Activated CD8-positive, alpha-beta T cell treated with anti-CD3 and anti-CD28 coated beads, Interleukin-2, amount 10 ng/mL, durations not matched to agents 7 days and 5 days (primary cell): ENCODE measurements at places on chromosomes 5 and 9. TPM values are rescaled to one million over a fixed set of nuclear protein-coding genes. Genes with fewer than 3 reads are reported as not detected.

KIF27 gene
- total RNA-seq = 3.2 TPM

DNA sequence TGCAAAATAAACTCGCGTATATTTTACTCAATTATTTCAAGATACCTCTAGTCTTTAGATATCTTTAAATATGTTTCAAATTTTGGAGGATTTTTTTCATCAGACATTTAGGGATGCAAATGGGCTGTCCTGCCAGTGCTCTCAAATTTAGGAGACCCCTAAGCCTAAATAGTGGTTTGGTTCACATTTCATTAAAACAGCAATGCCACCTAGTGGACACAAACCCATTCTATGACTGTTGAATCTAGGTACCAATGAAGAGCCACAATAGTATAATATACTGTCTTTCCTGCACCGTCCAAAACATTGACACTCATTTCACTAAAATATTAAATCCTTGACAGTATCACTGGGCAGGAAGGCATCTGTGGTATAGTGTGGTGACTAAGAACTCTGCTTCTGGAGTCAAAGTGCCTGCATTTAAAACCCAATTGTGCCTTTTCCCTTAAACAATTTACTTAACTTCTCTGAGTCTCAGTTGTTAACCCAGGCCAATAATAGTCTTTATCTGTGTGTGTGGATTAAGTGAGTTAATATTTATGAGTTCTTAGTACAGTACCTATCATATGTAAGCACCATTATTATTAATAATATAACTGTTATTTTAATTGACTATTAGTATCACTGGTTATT lies 148.0 kb downstream of the RORB start:
- no peak for DNase-seq

GRCh38 chr9:75885652-75886051 lies 4.8 kb upstream of the PCSK5 start:
- DNase-seq = no peak

- no peak for DNase-seq
These were observed 152.7 kb downstream of the ATP10B start for GRCh38 chr5:160699301-160699700.

GRCh38 chr5:612498-613424 lies 621 bp downstream of the CEP72 start:
- DNase-seq = peak; percentile 50

BTNL8 gene
- total RNA-seq = not detected

GRCh38 chr9:124562328-124562727 lies 55.1 kb upstream of the NR5A1 start:
- no peak for DNase-seq

DNA sequence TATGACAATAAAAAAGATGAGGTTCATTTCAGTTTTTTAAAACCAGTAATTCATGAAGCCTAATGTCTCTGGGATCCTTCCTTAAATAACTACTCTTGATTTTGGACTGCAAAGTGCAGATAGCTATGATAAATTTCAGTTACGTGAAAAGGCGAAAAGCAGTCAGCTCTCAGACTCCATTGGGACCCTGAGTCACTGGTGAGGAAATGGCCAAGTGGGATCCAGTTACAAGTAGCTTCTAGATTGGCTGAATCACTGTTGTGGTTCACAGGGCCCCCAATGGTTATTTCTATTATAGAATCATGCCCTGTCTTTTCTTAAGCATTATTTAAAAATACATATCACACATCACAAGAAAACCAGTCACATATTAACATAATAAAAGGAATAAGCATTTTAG lies 31.1 kb upstream of the PPP3R2 start:
- DNase-seq = no peak

- DNase-seq = no peak
These were observed 30.6 kb upstream of the IQGAP2 start for GRCh38 chr5:76372323-76373054.

IRGM gene
- 3.0 TPM for total RNA-seq

PCDHB16 gene
- total RNA-seq = not detected

TEX48 gene
- total RNA-seq = 1.7 TPM

- DNase-seq = no peak
These were observed 104.4 kb upstream of the GNA14 start for GRCh38 chr9:77752554-77752953.

- DNase-seq = peak; percentile 56
These were observed at the start of gene PARP8 for GRCh38 chr5:50666261-50667022. PARP8 (plus strand) TSS chr5:50666637; CDS start chr5:50667096, 459 bp downstream.

HTR1A gene
- total RNA-seq = not detected

DNA sequence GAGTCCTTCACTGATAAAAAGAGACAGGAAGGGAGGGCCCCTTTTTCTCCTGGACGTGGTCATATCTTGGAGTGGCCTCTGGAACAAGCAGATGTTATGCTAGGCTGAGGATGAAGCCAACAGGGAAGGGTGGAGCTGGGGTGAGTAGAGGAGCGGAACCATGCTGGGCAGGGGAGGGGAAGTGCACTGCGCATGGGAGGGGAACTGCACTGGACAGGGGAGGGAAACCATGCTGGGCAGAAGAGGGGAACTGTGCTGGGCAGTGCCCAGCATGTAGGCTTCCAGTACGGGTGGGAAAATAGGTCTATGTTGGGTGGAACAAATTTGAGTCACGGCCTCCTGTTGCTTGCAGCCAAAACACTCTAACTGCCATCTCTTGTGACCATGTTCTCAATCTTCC lies 19.3 kb upstream of the IRX4 start:
- no peak for DNase-seq

SMIM33 gene
- total RNA-seq = 0.65 TPM

- peak; percentile 36 for DNase-seq
These were observed 154.3 kb downstream of the SPOCK1 start for GRCh38 chr5:137344723-137345322.

DNA sequence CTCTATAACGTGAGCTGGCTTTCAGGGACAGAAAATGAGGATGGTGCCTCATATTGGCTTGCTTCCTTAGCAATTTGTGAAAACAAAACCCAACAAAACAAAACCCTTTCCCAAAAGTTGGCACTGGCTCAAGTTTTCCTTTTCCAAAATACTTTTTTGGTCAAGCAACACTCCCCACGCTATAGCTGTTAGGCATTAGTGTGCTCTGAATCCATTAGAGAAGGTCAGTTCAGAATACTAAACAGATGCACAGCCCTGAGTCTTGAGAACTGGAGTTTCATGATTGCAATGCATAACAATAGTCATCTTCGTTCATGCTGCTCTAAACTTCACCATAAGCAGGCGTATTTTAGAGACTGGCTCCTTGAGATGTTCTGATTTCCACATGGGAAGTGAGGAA lies 172.0 kb upstream of the KLF9 start:
- no peak for DNase-seq

DNA sequence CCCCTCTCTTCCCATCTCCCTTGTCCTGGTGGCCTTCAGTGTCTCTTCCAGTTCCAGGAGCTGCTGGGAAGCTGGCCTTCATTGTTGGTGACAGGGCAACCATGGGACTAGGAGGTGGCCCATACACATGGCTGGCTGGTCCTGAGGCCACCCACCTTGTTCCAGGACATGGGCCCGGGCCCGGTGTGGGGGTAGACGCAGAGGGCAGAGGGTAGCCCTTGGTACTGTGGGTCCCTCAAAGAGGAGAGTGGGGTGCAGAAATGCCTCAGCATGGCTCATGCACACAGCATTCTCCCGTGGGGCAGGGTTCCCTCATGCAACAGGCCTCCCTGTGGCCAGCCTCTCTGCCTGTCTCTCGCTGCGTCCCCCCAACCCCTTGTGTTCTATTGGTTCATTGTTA lies 20.8 kb downstream of the SLC6A7 start:
- DNase-seq = no peak

- no peak for DNase-seq
These were observed 127.3 kb downstream of the NUDT12 start for GRCh38 chr5:103435136-103435889.

IFNA13 gene
- not detected for total RNA-seq

ZNF454 gene
- total RNA-seq = not detected

DNA sequence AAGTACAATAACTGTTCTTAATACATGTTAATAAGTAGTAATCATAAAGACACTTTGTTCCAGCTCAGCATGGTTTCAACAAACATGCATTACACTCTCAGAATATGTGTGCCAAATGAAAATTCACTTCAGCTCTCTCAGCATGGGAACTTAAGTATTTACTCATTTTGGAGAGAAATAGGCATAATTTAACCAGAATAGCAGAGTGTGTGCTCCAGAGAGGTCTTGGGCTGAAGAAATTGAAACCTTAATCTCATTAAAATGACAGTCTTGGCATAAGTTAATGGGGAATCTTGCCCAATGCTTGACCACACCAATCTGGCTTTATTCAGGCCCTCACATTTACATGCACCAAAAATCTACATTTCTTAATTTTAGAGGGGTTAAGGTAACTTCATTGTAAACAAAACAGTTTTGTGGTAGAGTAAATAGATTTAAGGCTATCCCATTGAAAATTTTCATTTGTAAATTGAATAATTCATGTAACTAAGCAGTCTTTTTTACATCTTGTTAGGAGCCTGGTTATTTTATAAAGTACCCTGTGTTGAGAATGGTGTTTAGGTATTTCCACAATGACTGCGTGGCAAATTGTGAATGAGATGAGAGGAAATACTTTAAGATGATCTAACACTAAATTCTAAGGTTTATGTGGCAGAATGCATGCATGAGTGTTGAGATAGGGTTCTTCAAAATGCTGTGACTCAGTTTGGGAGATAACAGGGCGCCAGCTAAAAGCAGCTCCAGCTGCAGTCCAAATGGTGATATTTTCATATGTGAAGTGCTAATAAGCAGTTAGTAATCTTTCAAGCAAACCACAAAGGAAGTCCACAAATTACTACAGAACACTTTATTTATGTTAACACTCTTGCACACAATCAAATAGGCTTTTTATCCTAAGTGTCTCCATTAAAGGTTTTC lies 11.3 kb upstream of the LOX start:
- no peak for DNase-seq

DNA sequence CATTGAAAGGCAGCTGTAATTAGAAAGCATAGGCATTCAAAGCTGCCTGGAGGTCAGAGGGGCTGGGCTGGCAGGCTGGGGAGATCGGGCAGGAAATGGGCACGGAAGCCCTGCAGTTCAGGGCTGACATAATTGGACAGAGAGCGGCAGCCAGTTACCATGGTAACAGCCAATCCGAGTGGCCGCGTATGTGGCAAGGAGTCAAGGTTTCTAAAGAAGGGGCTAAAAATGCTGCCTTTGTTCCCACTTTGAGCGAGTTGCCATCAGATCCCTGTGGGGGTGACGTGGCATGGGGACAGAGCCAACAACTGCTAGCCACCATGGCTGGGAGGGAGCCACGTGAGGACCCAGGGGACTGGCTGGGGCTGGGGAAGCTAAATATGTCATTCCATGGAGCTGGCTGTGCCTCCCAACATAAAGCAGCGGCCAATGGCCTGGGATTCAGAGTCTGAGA lies 44.7 kb upstream of the NDFIP1 start:
- DNase-seq = peak; percentile 67

CCNO gene
- total RNA-seq = not detected
